ENCODE measurements at places on chromosomes 3 and 15.

- DNase-seq: no peak
These were observed 48.9 kb downstream of the IQGAP1 start for GRCh38 chr15:90436952-90437351.

DNA sequence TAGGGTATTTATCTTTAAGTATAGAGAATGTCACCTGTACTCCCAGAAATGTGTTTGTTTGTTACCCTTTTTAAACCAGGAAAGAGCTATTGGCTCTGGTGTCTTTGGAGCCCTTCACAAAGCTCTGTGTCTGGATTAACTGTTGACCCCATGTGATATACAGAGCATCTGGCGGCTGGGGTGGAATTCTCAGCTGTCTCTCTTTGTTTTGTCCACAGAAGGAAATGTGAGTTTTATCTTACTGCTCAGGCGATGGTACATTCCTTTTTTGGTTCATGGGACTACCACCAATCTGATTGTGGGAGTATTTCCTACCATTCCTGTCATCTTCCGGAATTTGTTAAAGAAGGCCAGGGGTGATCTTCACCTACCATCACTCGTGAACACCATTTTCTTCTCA, 120.3 kb downstream of the AKAP13 start:
- DNase-seq: no peak

DNA sequence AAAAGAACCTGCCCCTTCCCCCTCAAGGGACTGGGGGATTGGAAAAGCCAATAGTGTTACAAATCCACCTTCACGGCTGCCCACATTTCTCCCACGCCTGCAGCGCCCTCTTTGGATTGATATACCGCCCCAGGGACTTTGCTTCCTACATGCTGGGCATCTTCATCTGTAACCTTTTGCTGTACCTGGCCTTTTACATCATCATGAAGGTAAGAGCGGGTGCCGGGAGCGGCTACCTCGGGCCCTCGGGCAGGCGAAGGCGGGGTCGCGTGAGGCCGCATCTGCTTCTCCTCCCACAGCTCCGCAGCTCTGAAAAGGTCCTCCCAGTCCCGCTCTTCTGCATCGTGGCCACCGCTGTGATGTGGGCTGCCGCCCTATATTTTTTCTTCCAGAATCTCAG, 73.1 kb downstream of the USF3 start:
- no peak for DNase-seq

GRCh38 chr15:67685008-67685599, 140.2 kb upstream of the SKOR1 start:
- peak; percentile 31 for DNase-seq

DNA sequence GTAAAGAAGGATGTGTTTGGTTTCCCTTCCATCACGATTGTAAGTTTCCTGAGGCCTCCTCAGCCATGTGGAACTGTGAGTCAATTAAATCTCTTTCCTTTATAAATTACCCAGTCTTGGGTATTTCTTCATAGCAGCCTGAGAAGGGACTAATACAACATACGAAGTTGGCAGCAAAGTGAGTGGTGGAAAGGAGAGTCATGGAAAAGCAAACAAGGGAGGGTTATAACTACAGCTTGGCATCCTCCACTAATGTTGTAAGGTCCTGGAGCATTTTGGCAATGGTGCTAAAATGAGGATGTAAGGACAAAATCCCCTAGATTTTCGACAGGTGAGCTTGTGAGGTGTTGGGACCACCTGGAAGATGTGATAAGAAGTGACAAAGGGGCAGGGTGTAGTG, 5.8 kb upstream of the TMEM41A start:
- DNase-seq: no peak

DNA sequence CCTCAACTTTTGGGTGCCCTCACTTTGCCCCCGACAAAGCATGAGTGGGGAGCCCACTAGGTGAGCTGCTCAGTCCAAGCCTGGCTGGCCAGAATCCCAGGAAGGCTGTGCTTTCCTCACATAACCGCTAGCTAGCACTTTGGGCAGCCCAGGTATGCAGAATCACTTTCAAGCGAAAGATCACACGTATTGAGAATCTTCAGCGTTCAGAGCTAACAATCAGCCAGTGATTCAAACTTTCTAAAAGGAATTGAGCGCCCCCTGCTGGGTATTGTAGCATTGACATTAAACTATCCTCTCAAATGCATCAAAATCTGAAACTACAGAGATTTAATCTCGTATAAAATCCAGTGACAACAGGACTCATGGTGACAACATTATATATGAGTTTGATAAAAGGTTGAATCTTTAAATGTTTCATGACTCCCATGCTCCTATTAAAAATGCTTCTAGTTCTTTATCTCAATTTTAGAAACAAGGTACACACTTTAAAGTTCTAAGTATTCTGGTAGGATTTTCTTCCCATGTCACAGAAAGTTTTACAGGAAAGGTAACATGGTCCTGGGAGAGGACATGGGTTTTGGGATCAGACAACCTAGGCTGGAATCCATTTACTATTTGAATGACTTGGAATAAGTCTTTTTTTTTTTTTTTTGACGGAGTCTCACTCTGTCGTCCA, 11.8 kb downstream of the ANAPC13 start:
- peak; percentile 78 for DNase-seq

- DNase-seq: no peak
These were observed 198.3 kb upstream of the TGFBR2 start for GRCh38 chr3:30408105-30408557.

DNA sequence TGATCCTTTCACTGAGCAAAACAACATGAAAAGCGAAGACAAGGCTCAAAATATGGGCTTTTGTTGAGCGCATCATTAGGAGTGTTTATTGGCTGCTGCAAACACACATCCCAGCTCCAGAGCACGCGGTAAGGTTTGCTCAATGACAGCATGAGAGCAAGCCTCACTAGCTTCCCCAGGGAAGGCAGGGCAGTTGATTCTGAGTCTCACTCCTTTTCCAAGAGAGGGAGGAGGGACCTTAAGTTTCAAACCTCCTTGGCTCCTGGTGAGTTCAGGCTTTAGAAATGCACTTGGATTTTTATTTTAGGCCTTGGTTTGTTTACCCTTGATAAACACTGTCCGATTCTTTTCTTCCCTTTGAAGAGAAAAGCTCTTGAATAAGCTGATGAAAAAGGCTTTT, 69.1 kb upstream of the CACNA2D3 start:
- no peak for DNase-seq

- no peak for DNase-seq
These were observed 124.2 kb downstream of the TFG start for GRCh38 chr3:100833483-100833882.

- DNase-seq: no peak
These were observed 406.1 kb downstream of the PLCL2 start for GRCh38 chr3:17290894-17291293.

DNA sequence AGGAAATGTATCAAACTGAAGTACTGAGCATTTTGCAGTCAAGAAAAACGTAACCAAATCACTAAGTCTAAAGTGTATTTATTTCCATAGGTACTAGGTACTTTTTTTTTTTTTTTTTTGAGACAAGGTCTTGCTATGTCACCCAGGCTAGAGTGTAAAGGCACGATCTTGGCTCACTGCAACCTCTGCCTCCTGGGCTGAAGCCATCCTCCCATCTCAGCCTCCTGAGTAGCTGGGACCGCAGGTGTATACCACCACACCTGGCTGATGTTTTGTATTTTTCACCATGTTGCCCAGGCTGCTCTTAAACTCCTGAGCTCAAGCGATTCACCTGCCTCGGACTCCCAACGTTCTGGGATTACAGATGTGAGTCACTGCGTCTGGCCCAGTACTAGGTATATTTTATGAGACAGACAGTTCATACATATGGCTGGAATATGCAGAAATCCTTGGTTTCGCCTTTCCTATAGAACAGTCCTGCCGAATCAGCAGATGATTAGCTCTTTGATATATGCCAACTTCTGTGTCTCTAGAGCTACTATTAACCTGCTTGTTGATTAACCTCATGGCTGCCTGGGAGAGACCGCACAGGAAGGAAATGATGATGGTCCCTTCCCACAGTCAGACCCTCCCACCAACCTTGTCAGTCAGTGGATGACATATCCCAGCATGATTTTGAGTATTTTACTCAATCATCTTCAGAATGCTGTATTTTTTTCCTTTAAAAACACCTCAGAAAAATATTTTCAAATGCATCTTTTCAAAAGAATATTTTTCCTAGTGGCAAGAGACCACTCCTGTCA, 32.3 kb downstream of the TMOD3 start:
- no peak for DNase-seq

GRCh38 chr3:62567097-62568021, 194.0 kb upstream of the FEZF2 start:
- DNase-seq: peak; percentile 44

- DNase-seq: no peak
These were observed 215.9 kb downstream of the MEIS2 start for GRCh38 chr15:36884518-36884875.

Measured in HFFc6 (cell line).